ENCODE measurements at places on chromosomes 7 and 10. TPM values are rescaled to one million over a fixed set of nuclear protein-coding genes. Genes with fewer than 3 reads are reported as not detected.

The UMAD1 gene
- 10.5 TPM for total RNA-seq

DNA sequence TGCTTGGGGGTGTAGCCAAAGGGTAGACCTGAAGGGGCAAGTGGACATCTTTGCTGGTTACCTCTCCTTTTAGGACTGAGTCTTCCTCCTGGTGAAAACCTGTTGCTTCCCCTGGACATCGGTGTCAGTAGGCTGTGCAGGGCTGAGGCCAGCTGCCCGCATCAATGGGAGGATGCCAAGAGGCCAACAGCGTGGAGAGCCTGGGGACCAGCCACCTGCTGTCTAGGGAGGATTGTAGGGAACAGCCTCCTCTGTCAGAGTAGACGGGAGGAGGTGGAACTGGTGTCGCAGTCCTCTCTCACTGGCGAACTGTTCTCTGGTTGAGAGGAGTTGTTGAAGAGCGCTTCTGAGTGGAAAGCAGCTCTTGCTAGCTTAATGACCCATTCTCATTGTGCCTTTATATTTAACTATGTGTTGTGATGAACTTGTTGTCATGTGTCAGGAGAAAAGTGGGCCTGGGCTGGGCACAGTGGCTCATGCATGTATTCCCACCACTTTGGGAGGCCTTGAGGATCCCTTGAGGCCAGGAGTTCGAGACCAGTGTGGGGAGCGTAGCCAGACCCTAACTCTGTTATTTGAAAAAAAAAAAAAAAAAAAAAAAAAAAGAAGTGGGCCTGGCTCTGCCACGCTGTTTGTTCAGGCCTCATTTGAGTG lies 1.8 kb downstream of the SUFU start:
- DNase-seq: no peak

DNA sequence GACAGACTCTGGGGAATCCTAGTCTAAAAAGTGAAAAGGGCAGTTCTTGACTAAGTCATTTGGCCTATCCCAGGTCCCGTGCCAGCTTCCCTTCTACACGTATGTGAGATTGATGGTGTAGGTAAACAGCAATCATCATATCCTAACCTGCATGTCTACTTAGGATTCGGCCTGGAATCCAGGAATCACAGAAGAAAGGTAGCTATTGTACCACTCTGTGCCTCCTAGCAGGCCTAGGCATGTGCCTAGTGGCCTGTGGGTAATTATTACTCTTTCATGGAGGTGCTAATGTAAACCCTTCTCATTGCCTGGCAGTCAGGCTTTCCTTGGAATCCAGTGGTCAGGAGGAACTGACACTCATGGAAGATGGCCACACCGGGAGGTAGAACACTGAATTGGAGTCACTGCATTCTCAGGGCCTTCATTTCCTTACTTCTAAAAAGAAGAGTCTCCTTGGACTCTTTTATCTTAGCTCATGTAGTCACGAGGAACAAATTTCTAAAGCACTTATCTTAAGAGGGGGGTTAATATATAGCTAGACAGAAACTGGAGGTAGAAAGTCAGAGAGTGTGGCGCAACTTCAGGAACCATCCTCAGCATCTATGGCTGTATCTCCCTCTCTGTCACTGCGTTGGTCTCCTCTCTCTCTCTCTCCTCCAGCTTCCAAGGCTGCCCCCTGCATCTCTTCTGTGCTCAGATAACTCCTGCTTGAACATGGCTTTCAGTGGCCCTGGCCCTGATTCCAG lies 122.5 kb downstream of the C1GALT1 start:
- peak; percentile 41 for DNase-seq

- DNase-seq: no peak
Observed at GRCh38 chr10:3427347-3427746, 254.8 kb upstream of the PITRM1 start.

DNA sequence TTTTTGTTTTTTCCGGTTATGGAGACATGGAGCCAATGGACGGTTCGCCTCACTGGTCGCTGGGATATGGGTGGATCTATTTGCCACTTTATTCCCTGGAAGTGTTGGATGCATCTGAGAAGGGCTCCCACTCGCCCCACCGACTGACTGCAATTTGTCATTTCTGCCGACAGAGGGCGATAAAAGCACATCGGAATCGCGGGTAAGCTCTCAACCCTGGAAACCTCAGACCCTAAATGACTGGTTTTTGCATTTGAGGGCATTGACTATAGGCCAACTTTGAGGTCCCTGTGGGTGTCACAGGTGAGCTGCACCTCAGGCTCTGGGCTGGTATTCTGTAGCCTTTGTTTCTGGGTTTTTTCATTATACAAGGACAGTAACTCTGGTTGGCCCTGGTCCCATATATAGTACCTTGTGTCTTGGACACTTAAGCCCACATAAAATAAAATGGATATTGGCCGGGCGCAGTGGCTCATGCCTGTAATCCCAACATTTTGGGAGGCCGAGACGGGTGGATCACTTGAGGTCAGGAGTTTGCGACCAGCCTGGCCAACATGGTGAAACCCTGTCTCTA lies 11.9 kb upstream of the OPALIN start:
- peak; percentile 22 for DNase-seq

DNA sequence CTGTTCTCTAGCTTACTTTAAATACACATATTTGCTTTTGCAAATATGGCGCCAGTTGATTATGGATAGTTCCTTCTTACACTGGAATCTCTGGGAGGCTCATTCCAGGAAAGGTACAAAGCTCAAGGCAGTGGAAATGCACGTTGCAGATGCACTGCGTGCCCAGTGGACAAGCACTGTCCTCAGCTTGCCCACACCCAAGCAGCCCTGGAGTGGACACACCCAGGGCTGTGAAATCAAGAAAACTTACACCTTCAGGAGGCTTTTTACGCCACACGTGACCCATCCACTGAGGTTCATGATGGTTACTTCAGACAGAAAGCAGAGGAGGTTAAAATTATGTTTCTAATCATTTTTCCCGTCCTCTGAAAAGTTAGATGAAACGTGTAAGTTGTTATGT lies 248.5 kb downstream of the VTI1A start:
- DNase-seq: no peak

The VPS37D gene
- total RNA-seq: 2.1 TPM

The PDE1C gene
- 31.5 TPM for total RNA-seq

DNA sequence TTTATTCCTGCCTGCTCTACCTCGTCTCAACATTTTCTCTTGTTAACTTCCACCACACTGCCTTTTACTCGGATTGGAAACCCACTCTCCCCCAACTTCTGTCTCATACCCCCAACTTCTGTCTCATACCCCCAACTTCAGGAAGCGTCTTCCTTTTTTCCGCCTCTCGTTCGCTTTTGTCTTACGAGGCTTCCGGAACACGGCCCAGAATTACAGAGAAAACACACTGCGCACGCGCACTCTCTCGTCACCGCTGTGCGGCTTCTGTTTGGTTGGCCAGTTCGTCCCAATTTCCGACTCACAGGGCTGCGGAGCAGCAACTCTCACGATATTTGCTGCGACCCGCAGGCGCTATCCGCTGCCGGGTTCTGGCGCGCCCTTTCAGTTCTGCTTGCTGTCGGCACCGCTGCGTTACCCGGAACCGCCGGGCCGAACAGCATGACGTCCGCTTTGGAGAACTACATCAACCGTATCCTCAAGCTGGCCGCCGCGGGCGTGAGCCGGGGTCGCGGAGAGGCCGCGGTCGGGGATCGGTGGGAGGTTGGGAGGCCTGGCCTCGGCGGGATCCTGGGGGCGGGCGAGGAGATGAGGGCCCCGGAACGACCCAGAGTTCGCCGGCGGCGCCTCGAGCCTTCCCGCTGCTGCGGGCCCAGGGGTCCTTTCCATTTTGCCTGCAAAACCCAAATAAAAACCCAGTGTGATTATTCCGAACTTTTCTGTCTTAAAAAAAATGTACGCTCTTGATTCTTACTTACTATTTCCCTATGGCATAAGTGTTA lies at the start of gene LSM8:
LSM8 (plus strand) TSS at position 379 of the 779 bp plus-strand sequence; CDS start at position 439, 60 bp downstream.
- DNase-seq: peak; percentile 94

The TCAF2 gene
- total RNA-seq: 0.14 TPM

DNA sequence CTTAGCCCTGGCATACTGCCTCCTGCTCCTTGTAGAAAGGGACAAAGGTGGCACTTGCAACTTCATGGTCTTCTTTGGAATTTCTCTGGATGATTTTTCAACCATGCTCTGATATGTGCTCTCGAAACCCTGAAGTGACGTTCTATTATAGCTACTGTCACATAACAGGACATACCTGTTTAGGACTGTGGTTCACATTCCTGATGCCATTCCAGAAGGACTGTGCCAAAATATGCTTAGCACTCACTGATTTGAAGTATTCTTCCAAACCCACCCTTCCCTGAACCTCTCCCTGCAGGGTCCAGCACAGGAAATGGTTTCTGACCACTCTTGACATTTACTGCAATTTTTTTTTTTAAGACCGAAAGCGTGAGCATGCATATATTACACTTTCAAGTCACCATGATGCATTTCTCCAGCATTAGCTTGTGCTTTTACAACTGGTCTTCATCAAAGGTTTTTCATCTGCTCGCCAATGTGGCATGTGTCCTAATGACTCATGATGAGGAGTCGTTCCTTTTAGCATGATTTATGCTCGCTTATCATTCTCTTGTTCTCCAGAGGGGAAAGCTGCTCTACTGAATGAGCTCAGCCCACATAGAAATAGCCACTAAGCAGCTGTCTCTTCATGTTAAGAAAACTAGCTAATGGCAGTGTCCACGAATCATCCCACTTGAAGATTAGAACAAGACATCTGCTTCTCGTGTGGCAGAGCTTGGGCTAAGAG lies 135.2 kb downstream of the ADAM12 start:
- peak; percentile 90 for DNase-seq

The RAB19 gene
- total RNA-seq: 0.21 TPM

The CCNY gene
- 34.4 TPM for total RNA-seq

The HBP1 gene
- total RNA-seq: 23.8 TPM

The ANKRD1 gene
- total RNA-seq: not detected

The MSS51 gene
- total RNA-seq: 0.61 TPM

- no peak for DNase-seq
Observed at GRCh38 chr10:131212763-131213325, 98.7 kb downstream of the TCERG1L start.

DNA sequence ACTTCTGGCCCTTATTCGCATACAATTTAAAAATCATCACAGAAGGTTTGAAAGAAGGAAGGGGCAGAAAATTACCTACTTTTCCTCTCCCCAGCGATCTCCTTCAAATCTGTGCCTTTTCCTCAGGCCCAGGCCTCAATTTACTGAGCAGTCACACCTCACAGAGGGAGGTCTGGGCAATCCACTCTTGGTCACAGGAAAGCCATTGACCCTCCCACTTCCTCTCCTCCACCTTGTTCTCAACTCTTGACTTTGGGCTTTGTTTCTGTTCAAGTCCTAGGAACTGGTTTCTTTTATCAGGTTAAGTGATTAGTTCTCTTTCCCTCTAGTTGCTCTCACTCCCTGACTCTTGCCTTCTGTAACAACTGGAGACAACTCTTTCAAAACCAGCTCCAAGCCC lies 37.0 kb upstream of the ATRNL1 start:
- DNase-seq: no peak

DNA sequence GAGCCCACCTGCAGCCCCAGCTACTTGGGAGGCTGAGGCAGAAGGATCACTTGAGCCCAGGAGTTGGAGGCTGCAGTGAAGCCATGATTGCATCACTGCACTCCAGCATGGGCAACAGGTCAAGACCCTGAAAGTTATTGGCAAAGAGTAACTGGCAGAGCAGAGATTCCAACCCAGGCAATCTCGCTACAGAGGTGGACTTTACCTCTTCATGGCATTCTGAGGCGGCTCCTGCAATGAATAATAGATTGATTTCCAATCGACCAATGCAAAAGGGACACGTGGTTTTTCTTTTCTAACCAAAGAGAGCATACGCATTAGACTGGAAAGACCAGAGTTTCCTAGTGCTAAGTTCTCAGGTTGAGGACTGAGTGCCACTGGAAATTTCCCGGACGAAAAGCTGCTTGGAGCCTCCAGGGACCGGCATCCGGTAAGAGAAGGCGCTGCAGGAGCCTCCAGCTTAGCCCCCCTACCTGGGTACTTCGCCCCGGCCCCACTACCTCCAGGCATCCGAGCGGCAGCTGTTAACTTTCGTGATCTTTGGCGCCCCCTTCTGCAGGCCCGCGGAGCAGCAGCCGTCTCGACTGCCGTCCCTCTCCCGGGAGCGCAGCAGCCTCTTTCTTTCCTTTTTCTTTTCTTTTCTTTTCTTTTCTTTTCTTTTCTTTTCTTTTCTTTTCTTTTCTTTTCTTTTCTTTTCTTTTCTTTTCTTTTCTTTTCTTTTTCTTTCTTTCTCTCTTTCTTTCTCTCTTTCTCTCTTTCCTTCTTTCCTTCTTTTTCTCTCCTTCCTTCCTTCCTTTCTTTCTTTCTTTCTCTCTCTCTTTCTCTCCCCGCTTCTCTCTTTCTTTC lies 4.1 kb downstream of the MBLAC1 start:
- no peak for DNase-seq

The PIP gene
- not detected for total RNA-seq

DNA sequence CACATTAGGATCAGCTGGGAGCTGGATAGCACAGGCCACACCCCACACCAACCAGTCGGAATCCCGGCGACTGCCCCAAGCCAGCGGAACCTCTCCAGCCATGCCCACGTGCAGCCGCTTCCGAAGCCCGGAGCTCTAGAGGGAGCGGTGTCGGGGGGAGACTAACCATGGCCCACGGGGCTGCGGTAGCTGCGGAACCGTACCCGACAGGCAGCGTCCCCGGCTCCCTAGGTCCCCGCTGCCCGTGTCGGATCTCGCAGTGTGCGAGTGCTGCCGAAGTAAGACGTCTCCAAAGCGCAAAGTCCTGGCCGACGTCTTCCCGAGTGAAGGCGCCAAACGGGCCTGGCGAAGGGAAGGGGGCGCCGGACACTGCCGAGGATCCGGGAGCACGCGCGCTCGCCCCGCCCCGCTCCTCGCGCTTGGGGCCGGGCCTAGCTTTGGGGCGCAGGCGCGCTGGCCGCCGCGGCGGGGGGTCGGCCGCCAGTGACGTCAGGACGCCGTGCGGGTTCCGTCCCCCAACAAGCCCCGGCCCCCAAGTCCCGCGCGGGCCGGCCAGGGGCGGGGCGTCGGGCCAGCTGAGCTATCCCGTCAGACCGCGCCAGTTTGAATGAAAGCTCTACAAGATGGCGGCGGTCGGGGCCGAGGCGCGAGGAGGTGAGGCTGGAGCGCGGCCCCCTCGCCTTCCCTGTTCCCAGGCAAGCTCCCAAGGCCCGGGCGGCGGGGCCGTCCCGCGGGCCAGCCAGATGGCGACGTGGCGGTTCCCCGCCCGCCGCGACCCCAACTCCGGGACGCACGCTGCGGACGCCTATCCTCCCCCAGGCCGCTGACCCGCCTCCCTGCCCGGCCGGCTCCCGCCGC lies at the start of gene SUV39H2:
SUV39H2 (plus strand) TSS at position 601 of the 858 bp plus-strand sequence; CDS start at position 624, 23 bp downstream.
- peak; percentile 68 for DNase-seq

- DNase-seq: no peak
Observed at GRCh38 chr10:92208736-92209135, 82.1 kb downstream of the CPEB3 start.

GRCh38 chr7:149202831-149203231 lies 7.5 kb downstream of the ZNF282 start:
- DNase-seq: no peak

DNA sequence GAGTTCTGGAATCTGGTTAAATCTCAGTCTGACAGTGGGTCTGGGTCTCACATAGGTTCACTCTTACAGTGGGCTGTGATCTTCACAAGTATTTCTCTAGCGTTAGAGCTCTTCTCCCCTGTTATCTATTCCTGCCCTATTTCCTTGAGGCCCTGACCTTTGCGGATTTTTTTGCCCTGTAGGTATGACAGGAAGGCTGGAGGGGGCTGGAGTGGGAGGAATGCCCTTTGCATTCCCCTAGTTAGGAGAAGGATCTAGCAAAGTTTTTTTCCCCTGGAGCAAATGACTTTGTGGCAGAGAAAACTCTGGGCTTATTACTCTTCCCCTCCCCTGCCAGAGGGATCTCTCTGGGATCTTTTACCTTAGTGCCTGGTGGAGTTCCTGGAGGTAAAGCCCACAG lies 49.2 kb downstream of the GALNT11 start:
- DNase-seq: no peak

GRCh38 chr7:14691597-14692203 lies 210.9 kb downstream of the DGKB start:
- DNase-seq: no peak

The AMZ1 gene
- total RNA-seq: not detected

All from foreskin keratinocyte (primary cell).